ENCODE measurements at places on chromosomes 3 and 15.
A peak's percentile ranks its signal among the peaks of the same experiment; 100 is the strongest.

GRCh38 chr3:41848753-41849574, 112.9 kb downstream of the ULK4 start:
- no peak for DNase-seq

GRCh38 chr3:171813897-171814460, 3.7 kb upstream of the PLD1 start:
- no peak for DNase-seq

DNA sequence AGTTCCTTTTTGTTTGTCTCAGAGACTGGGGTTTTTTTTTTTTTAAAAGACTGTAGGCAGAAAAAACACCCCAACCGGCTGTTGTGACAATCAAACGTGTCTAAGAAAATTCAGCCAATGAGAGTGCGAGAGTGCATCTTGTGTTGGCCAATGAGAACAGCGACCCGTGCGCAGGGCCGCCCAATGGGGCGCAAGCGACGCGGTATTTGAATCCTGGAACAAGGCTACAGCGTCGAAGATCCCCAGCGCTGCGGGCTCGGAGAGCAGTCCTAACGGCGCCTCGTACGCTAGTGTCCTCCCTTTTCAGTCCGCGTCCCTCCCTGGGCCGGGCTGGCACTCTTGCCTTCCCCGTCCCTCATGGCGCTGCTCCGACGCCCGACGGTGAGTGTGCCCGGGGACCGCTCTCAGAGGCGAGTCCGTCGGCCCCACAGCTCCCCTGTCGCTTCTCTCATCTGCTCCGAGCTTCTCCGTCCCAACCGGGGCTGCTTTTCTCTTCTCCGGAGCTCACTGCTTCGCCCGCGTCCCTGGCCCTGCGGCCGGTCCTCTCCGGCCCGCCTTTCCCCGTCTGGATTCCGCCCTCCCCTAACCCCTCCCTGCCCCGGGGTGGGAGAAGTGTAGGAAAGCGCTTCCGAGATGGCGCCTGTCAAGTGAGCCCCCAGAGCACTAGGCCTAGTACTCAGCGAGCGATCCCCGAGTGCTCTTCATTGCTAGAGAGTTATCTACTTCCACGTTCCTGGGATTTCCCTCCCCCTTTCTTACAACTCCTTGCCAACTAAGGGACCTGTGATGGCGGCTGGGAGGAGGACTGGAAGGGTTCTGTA, at the start of gene CCNB2:
CCNB2 (plus strand) TSS at position 235 of the 821 bp plus-strand sequence; CDS start at position 358, 123 bp downstream.
- peak; percentile 72 for DNase-seq

- no peak for DNase-seq
Measured at GRCh38 chr3:197209366-197210260, 88.8 kb downstream of the DLG1 start.

- no peak for DNase-seq
Measured at GRCh38 chr3:106063909-106064308, 195.1 kb upstream of the CBLB start.

DNA sequence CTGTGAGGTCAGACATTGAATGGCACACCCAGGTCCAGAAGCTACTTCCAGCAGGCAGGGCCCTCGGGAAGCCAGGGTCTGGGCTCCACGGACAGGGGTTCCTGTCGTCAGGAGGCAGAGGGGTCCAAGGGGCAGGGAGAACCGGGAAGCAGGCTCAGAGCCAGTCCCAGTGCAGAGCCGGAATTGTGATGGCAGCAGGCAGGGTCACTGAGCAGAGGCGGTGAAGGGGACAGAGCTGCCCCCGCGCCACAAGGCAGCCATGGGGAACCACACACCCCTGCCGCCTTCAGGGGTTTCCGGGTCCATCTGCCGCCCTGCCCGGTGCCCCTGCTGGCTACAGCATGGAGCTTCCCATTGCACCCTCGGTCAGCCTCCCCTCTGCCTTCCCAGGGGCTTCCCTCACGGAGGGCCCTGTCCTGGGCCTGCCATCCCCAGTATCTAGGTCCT, 136.9 kb downstream of the NSMCE3 start:
- no peak for DNase-seq
